Stimulated activated CD4-positive, alpha-beta T cell treated with anti-CD3 and anti-CD28 coated beads, TNF-alpha, amount 100 ng/mL, for 4 hours (primary cell): ENCODE measurements at places on chromosomes 3 and 15.

GRCh38 chr3:127927829-127928604 is 13.0 kb downstream of the KBTBD12 start:
- no peak for DNase-seq

DNA sequence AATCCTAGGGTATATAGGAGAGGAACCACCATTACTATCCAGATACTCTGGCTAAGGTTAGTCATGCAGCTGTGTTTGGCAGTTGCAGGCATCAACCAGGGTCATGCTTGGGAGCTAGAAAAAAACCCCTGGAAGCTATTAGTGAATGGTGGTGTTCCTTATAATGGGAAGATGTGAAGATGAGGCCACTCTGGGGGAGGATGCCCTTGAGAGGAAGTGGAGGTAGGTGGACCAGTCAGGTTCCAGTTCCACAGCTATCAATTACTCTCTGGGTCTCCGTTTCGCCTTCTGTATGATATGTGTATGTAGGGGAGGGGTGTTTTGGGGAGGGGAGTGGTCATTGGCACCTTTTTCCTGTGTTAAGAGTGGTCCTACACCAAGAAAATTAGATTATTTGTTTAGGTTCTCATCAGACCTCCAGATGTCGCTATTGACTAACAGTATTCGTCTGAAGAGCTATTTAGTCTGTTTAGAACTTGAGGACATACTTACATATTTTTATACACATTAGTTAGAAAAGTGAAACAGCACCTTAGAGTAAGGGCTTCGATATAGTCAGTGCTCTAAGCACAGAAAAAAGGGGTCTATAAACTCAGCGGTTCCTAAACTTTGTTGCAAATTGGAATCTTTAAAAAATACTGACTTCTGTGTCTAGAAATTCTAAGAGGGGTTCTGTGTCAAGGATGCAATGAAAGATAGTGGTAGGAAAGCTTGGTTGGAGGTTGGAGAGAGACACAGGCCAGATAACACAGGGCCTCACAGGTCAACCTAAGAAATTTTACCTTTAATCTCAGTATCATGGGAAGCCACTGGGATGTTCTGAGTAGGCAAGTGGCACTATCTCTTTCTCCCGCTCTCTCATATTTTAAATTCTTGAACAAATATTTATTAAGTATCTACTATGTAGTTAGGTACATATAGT is 9.1 kb upstream of the HPS3 start:
- no peak for DNase-seq

- no peak for DNase-seq
Observed at GRCh38 chr3:168863561-168863960, 767.8 kb upstream of the GOLIM4 start.

DNA sequence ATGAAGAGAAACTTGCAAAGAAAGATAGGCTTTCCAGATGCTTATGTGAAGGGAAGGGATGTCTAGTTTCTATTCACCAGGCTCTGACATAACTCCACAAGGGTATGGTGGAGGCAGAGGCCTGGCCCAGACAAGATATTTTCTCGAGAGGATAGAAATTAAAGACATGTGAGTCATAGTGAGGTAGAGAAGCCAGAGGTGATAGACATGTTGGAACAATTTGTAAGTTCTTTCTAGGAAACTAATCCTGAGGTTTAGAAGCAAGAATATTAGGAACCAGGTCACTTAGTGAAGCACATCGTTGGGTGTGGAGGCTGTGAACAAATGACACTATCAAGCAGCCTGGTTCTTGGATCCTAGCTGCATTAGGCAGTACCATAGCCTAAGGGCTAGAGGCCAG is 176.9 kb downstream of the BBX start:
- DNase-seq: no peak
